Substantia nigra (tissue), 51 donors: ENCODE measurements at places on chromosomes 1 and 21.

DNA sequence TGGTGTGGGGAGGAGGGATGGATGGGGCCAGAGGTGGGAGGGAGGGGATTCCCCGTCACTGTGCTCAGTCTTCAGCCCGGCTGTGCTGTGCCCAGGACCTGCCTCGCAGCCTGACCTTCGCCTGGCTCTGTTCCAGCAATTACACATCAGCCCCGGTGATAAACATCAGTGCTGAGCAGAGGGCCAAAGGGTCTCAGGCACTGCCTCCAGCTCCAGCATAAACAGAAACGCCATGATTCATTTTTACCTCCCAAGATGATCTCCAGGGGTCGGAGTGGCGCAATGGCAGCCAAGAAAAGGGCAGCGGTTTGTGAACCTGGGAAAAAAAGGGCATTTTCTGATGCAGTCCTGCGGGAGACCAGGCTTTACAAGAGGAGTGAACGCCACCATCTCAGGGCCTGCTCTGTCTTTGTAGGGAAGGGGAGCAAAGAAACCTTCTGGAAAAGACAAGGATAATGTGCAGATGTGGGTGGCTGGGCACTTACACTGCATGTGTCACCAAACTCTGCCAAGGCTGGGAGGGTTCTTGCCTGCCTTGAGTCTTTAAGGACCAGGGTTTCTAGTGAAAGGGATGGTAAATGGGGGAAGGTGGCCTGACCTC is 28.1 kb downstream of the SHISA4 start:
- DNase-seq: no peak

- DNase-seq: no peak
These were observed 96.4 kb downstream of the OBSCN start for GRCh38 chr1:228304225-228304624.

- DNase-seq: no peak
These were observed 33.2 kb downstream of the CAMSAP2 start for GRCh38 chr1:200771625-200772555.

GRCh38 chr1:171220081-171220420 is 28.2 kb upstream of the FMO1 start:
- no peak for DNase-seq

GRCh38 chr1:85756864-85757263 is 48.6 kb upstream of the ZNHIT6 start:
- DNase-seq: no peak
